HL-60 (cell line): ENCODE measurements at places on chromosomes 1 and 21.

GRCh38 chr21:27250366-27250765, 283.5 kb upstream of the ADAMTS5 start:
- DNase-seq = no peak

DNA sequence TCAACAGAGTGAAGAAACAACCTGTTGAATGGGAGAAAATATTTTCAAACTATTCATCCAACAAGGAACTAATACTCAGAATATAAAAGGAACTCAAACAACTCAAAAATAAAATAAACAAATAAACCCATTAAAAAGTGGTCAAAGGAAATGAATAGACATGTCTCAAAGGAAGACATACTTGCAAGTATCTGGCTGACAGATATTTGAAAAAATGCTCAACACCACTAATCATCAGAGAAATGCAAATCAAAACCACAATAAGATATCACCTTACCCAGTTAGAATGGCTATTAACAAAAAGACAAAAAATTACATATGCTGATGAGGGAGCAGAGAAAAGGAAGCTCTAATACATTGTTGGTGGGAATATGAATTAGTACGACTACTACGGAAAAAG, 38.2 kb downstream of the TNFSF4 start:
- no peak for DNase-seq

DNA sequence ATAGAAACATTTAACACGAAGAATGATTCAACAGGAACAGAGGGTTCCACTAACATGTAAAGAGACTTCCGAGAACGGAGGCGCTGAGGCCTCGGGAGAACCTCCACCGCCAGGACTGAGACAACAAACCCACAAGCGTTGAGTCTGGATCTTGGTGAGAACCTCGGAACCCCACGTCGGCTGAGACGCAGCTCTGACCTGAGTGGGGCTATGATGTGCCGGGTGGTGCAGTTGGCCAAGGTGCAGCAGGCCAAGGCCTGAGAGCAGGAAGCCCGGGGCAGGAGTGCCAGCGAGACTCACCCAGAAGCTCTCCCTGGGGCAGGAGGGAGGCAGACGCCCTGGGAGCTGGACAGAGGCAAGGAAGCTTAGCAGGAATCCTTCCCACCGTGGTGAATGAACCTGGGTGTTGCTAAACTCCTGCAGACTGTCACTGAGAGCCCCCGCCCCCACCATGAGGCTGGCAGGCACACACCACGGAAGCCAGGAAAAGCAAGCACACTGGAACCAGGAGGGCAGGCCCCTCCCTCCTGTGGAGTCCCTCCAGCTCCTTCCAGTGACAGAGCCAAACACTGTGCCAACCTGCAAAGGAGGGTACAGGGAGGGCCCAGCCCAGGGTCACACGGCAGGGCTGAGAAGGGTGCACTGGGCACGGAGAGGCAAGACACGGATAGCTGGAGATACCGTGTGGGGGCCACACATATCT, 34.8 kb downstream of the WDR4 start:
- no peak for DNase-seq

DNA sequence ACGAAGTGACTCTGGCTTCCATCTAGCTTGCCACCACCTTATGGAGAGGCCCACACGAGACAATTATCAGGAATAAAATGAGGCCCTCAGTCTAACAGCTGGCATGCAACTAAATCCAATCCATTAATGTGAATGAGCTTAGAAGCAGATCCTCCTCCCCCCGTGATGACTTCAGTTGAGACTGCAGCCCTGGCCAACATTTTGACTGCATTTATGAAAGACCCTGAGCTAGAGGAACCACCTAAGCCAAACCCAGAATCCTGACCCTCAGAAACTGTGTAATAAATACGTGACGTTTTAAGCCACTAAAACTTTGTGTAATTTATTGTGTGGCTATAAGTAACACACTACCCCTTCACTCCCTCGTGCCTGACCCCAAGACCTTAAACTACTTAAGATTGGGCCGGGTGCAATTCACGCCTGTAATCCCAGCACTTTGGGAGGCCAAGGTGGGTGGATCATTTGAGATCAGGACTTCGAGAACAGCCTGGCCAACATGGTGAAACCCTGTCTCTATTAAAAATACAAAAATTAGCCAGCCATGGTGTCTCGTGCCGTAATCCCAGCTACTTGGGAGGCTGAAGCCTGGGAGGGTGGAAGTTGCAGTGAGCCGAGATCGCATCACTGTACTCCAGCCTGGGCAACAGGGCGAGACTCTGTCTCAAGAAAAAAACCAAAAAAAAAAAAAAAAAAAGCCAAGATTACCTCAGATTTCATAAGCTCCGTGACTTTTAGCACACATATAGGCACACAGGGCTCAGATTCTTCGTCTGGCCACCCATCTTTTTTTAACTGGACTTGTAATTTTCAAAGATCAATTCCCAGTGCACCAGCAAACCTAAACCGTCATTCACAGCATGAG, 72.5 kb downstream of the ENAH start:
- DNase-seq = no peak

DNA sequence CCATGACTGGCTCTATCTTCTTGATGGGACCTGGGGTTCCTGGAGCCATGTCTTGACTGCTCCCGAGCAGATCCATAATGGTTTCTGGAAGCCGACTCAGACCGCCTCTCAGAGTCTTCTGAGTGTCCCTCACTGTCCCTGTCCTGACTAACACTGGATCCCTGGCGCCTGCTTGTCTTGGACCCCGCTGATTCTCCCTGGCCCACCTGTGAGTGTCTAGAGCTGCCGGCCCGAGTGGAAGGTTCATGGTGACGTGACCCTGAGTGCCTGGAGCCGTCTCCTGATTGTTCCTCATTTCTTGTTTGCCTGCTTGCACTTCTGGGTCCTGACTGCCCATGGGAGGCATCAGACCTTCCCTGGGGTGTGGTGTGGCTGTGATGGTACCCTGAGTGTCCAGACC, 15.1 kb downstream of the FLG start:
- DNase-seq = no peak

- no peak for DNase-seq
These were observed 220.6 kb downstream of the PTGER3 start for GRCh38 chr1:70827030-70827429.

GRCh38 chr1:54546651-54547401, 1.2 kb upstream of the ACOT11 start:
- DNase-seq = peak; percentile 93

- DNase-seq = no peak
These were observed 1038.3 kb downstream of the AMY1C start for GRCh38 chr1:104787866-104788510.

- no peak for DNase-seq
These were observed 267.2 kb upstream of the PLXNA2 start for GRCh38 chr1:208511242-208511860.

DNA sequence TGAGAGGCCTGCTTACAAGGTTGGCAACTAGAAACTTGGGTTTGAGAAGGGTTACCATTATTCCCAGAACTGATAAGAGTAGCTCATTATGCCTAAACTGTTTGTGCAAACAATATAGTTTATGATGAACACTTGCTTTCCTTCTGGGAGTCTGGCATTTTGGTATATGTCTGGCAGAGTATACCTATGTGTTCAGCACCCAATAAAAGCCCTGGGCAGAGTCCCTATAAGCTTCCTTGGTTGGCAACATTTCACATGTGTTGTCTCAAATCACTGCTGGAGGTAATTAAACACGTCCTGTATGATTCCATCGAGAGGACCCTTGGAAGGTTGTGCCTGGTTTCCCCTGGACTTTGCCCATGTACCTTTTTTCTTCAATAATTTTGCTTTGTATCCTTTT, 39.7 kb upstream of the DMRTA2 start:
- DNase-seq = no peak

- DNase-seq = peak; percentile 7
These were observed 621.0 kb upstream of the NCAM2 start for GRCh38 chr21:20377250-20377649.

- no peak for DNase-seq
These were observed 8.2 kb upstream of the PRMT6 start for GRCh38 chr1:107048241-107048640.

DNA sequence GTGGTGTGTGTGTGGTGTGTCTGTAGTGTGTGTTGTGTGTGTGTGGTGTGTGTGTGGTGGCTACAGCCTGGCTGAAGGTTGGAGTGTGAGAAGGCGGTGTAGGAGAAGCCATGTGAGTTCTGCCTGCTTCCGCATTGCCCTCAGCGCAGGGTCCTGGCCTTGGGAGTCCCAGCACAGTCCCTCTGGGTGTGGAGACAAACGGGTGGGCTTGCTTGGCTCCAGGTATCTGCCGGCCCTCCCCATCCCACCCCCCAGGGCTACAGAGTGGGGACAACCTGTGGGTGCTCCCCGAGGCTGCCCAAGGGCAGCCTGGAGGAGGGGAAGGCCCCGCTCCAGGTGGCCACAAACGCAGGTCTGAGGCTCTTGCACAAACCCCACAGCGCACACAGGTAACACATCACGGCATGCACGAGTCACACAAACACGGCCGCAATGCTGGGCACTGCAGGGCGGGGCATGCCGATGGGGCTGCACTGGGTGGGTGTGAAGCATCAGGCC, 31.7 kb upstream of the ADARB1 start:
- DNase-seq = no peak

DNA sequence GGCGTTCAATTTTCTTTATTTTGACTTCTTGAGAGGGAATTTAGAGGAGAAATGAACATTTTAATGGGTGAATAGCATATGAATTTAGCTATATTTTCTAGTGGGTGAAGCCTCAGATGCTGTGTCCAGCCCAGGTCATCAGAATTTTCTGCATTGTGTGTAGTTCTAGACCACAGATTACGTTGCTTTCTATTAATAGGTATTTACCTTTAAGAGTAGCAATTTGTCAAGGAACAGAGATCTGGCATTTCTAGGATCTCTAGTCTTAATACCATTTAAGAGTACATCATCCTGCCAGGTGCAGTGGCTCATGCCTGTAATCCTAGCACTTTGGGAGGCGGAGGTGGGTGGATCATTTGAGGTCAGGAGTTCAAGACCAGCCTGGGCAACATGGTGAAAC, 20.7 kb downstream of the TDRD5 start:
- no peak for DNase-seq

DNA sequence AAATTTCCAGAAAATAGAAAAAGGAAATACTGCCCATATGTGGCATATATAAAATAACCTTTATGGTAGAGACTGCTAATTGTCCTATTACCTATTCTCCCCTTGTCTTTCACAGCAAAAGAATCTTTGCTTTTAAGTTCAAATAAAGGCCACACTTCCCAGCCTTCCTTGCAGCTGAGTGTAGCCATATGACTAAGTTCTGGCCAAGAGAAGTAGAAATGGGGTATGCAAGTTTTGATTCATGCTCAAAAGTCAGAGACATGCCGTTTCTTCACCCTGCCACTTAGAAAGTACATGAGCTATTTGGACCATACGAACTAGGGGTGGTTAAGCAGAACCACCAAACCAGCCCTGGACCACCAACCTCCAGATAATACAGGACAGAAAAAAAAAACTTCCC, 18.3 kb upstream of the S100A2 start:
- DNase-seq = no peak

GRCh38 chr1:161506336-161507223, 1.3 kb downstream of the FCGR2A start:
- DNase-seq = peak; percentile 84

DNA sequence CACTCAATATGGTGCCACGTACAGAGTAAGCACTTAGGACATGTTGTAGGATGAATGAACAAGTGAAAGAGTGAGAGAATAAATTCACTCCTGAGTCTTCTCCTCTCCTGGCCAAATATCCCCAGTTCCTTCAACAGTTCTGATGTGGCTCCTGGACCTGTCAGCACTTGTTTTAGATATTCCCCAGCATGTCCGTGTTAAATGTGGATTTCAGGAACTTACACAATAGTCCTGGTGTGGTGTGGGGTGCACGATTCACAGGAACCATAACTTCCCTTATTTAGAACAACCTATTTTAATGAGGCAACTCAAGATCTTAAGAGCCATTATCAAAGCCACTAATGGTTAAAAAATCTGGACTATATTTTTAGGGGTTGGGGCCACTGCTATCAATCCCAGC, 39.0 kb upstream of the MYSM1 start:
- peak; percentile 47 for DNase-seq

- no peak for DNase-seq
These were observed 65.9 kb downstream of the KCNK1 start for GRCh38 chr1:233679591-233680373.

- DNase-seq = no peak
These were observed 10.0 kb upstream of the FCMR start for GRCh38 chr1:206931709-206932108.

- DNase-seq = no peak
These were observed 8.4 kb downstream of the KCNN3 start for GRCh38 chr1:154861607-154862094.

GRCh38 chr1:223827193-223827663, 18.5 kb downstream of the TP53BP2 start:
- peak; percentile 67 for DNase-seq

- no peak for DNase-seq
These were observed 496.9 kb downstream of the NEGR1 start for GRCh38 chr1:71785450-71785849.

GRCh38 chr1:85319931-85320330, 43.5 kb upstream of the BCL10 start:
- DNase-seq = no peak

DNA sequence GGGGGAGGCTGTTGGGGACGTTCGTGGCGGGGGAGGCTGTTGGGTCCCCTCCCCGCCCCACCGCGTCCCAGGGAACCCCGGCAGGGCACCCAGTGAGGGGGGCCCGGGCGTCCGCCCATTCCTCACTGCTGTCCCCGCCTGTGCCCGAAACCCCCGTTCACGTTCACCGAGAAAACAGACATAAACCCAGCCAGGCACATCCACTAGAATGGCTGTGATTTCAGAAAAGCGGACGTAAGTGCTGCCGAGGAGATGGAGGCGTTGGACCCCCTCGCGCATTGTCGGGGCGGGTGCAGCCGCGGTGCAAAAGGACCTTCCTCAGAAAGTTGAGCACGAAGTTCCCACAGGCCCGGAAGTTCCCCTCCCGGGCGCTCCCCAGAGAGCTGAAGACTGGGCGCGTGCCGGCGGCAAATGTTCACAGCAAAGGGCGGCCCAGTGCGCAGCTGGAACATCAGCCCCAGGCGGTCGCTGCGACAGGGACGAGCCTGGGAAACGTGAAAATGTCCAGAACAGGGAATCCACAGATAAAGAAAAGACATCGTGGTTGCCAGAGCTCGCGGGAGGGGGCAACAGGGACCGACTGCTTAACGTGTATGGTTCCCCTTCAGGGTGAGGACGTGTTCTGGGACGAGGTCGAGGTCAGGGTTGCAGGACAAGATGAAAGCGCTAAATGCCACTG, 18.5 kb upstream of the SAMD11 start:
- DNase-seq = no peak

- DNase-seq = no peak
These were observed 1.2 kb upstream of the FAAP20 start for GRCh38 chr1:2195785-2196184.
